ENCODE measurements at places on chromosomes 16 and 17.
A peak's percentile ranks its signal among the peaks of the same experiment; 100 is the strongest.

- peak; percentile 4 for DNase-seq
Measured at GRCh38 chr16:19583665-19584300, 28.3 kb downstream of the VPS35L start.

DNA sequence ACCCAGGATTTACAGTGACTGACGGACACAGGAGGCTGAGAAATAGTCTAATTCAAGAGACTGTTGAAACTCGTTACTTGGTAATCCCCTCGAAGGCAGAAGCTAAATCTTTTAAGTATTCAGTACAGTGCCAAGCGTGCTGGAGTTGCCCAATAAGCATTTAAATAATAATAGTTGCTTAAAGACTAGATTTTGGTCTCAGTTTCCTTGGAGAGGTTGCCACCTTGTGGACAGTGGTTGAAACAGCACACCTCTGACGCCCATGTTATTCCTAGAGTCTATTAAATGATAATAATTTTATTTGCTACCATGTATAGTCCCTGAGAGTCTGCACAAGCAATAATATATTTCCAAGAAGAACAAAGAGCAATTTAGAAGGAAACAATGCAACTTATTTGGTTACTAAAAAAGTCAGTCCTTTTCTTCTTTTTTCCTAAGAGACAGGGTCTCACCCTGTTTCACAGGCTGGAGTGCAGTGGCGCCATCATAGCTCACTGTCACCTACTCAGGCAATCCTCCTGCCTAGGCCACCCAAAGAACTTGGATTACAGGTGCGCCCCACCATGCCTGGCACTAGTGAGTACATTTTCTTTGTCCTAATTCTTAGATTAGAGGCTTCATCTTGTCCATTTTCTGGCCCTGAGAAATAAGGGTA, 138.0 kb upstream of the NUDT7 start:
- DNase-seq = peak; percentile 26

DNA sequence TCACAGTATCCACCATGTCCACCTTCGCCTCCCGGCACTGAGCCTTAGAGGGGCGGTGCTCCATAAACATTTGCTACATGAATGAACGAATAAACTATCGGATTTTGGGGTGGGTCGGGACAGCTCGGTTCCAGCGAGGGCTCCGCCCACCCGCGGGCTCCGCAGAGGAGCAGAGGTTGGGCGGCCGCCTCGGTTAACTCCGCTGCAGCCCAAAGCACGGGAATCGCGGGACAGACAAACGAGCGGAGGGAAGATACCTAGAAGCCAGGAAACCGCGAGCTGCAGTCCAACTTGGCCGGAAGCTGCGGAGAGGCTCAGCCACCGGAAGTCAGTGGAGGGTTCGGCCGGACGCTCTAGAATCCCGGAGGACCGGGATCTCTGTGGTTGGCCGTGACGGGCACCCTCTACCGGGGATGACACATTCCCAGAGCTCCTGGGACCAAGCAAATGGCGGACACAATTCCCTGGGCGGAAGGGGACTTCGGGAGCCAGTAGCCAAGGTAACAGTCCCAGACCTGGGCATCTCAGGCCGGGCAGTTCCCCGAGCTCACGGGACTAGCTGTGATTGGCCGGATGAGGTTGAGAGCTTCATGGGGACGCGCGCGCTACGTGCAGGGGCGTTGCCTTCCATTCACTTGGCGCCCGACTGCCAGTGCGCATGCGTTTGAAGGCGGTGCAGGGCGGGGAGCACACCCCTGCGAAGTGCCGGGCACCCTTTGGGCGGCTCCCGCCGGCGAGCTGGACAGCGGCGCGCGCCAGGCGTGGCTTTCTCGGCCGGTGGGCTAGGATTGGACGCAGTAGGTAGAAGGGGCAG, 489 bp upstream of the MAPK7 start:
- peak; percentile 92 for DNase-seq

- DNase-seq = no peak
Measured at GRCh38 chr16:5619304-5619703, 521.7 kb upstream of the EEF2KMT start.

DNA sequence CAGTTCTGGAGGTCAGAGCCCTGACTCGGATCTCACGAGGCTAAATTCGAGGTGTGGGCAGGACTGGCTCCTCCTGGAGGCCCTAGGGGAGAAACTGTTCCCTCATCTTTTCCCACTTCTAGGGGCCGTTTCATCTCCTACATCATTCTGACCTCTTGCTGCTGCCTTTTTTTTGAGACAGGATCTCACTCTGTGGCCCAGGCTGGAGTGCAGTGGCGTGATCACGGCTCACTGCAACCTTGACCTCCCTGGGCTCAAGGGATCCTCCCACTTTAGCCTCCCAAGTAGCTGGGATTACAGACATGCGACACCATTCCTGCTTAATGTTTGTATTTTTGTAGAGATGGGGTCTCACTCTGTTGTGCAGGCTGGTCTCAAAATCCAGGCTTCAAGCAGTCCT, 244.1 kb upstream of the GSE1 start:
- no peak for DNase-seq

DNA sequence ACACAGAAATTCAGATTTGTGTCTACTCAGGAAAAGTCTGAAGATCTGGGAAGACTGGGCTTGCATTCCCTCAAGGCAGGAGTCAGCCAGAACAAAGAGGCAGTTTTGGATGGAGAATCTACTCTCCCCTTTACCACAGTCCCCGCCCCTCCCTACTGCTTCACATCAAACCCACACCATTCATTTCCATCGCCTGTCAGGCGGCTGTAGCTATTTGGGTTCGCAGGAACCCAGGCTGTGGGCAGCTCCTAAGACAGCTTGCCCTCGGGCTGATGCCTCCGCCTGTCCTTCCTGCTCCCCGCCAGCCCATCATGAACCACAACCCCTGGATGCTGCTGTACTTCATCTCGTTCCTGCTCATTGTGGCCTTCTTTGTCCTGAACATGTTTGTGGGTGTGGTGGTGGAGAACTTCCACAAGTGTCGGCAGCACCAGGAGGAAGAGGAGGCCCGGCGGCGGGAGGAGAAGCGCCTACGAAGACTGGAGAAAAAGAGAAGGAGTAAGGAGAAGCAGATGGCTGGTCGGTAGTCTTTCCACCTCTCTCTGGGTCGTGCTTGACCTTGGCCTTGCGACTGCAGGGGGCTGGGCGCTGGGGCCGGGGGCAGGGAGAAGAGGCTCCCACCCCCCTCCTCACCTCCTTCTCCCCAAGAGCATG, 27.0 kb upstream of the ABCC3 start:
- no peak for DNase-seq

DNA sequence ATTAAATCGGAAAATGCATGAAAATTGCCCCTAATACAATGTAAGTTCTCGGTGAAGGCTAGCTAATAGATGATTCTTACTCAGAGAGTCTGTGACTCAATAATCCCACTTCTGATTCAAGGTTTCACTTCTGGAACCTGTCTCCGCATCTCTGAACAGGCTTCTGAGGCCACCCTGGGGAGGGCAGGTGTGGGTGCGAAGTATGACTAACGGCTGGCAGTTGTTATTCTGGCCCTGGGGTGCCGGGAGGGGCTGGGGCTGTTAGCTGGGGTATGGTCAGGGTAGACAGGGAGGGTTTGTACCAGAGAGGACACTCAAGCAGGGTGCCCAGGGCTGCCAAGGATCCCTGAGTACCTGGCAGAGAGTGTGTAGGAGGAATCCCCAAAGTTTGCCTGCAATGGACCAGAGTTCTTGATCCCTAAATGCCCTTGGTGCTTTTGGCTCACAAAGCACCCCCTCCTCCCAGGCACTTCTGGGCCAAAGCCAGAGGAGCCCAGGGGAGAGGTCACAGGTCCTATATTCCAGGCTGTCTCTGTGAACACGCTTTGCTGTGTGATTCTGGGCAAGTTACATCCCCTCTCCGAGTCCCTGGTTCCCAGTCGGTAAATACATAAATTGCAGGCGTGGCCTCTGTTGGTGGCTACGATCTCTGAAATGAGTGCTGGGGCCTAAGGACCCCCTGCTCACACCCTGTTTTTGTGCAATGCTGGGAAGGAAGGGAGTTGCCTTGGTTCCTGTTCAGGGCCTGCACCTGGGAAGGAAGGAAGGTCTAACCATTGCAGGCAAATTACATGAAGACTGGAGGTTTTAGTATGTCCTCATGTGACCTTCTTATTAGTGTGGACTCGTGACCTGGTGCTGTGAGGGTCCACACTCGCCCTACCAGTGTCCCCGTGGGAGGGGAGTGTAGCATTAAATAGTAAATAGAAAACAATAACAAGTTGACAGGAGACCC, 49.9 kb upstream of the CPNE2 start:
- DNase-seq = peak; percentile 68

DNA sequence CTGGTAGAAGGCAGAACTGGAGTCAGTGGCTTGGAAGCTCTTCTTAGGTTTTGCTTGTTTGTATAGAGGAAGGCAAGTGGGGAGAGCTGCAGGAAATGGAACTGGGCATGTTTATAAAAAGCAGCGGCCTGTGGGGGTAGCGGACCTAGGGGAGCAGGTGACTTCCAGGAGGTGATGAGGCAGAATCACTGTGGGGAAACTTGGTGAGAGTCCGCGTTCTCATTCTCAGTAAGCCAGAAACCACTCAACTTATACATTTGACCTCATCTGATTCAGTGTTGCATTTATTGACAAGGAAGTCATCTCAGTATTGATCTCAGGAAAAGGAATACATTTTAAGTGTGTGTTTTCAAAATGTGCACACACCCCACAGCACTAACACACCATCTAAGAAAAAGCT, 299.8 kb downstream of the CNTNAP4 start:
- DNase-seq = no peak

GRCh38 chr16:23254338-23254737, 47.8 kb upstream of the SCNN1B start:
- no peak for DNase-seq

- DNase-seq = no peak
Measured at GRCh38 chr17:19905502-19905901, 37.8 kb upstream of the ULK2 start.

- no peak for DNase-seq
Measured at GRCh38 chr16:15822957-15823356, 33.9 kb downstream of the MYH11 start.

- no peak for DNase-seq
Measured at GRCh38 chr16:85395913-85396878, 216.9 kb upstream of the GSE1 start.

GRCh38 chr16:73143576-73144422, 95.9 kb upstream of the ZFHX3 start:
- no peak for DNase-seq

DNA sequence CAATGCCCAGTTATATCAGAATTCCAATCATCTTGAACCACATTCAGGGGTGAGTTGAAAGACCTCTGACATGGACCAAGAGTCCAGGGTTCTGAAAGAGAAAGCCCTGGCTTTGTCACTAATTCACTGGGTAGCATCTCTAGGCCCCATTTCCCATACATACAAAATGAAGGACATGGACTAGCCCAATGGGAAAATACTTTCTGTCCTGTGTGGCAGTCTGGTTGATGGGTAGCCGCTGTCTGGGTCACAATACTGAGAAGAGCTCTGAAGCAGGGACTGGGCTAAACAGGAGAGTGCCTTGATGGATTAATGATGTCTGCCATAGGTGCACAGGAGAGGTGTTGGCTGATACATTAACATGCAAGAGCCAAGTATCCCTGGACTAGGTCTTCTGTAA, 214.3 kb downstream of the RAB11FIP4 start:
- no peak for DNase-seq

DNA sequence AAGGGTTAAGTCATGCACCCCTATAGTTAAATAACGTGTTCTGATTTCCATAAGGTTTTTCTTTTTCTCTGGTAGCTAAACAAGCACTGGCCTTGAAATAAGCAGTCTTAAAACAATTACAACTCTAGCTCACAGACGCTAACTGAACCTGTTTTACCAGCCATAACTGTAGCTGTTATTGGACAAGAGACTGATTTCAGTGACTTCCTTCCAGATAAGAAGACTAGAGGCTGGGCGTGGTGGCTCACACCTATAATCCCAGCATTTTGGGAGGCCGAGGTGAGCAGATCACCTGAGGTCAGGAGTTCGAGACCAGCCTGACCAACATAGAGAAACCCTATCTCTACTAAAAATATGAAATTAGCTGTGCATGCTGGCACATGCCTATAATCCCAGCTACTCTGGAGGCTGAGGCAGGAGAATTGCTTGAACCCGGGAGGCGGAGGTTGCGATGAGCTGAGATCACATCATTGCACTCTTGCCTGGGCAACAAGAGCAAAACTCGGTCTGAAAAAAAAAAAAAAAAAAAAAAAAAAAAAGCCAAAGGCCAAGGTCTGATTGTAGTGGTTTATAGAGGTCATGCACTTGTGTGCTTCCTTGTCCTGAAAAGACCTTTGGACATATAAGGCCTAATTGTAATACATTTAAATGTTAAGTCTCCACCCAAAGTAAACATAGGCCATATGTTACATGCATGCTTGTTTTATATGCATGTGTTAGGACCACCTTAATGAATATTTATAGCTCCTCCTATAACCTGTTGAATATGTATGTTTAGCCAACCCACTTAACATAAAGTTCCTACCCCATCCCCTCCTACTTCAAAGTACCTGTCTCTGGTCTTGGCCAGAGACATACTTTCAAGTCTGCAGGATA, 319.5 kb upstream of the CA10 start:
- no peak for DNase-seq

DNA sequence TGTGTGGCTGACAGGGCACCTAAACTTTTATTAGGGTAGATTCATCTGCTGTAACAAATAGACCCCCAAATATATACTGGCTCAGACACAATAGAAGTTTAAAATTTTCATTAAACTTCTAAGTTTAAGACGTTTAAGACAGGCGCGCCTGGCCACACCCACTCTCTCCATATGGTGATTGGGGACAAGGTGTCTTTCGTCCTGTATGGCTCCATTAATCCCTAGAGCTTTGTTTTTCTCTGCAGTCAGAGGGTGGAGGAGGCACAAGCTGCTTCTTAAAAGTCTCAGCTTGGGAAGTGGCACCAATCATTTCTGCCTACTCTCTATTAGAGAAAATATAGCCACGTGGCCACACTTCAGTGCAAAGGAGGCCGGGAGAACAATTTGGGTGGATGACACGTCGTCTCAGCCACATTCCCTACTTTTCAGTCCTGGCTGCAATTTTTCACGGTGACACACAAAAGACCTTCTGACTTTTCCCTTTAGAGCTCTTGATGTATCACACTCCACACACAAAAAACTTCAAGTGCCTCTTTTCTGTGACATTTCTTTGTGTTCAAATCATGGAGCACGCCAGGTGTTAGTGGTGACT, 125.5 kb upstream of the CACNG3 start:
- DNase-seq = no peak

- DNase-seq = no peak
Measured at GRCh38 chr16:64791756-64792155, 330.1 kb downstream of the CDH11 start.

DNA sequence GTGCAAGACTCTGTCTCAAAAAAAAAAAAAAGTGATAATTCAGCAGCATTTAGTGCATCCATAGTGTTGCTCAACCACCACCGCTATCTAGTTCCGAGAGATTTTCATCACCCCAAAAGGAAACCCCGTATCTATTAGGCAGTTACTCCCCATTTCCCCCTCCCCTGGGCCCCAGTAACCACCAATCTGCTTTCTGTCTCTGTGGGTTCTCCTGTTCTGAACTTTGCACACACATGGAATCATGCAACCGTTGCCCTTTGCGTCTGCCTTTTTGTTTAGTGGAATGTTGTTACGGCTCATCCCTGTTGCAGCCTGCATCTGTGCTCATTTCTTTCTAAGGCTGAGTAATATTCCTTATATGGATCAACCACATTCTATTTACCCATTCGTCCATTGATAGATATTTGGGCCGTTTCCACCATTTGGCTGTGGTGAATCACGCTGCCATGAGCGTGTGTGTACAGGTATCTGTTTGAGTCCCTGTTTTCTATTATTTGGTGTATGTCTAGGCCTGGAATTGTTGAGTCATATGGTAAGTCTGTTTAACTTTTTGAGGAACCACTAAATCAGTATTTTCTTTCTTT, 8.7 kb upstream of the SYNGR2 start:
- DNase-seq = no peak

GRCh38 chr17:79609673-79610645, 892 bp downstream of the RBFOX3 start:
- no peak for DNase-seq

Data from stimulated activated CD4-positive, alpha-beta T cell treated with anti-CD3 and anti-CD28 coated beads, Interleukin-2, amount 100 ng/mL, for 48 hours (primary cell).